MG63 (cell line): ENCODE measurements at places on chromosomes 3 and 15. TPM values are rescaled to one million over a fixed set of nuclear protein-coding genes. Genes with fewer than 3 reads are reported as not detected.

The ADAMTSL3 gene
- total RNA-seq = 0.10 and 0.23 TPM in 2 replicates

- no peak for DNase-seq
Measured at GRCh38 chr15:46301291-46301690, 666.5 kb downstream of the SQOR start.

GRCh38 chr3:172104471-172105072, 65.2 kb downstream of the FNDC3B start:
- DNase-seq = no peak

The SECISBP2L gene
- 11.0 and 28.2 TPM in 2 replicates for total RNA-seq

The CHRNA7 gene
- 0.20 TPM in 1 of 2 replicates, not detected in the other for total RNA-seq

- no peak for DNase-seq
Measured at GRCh38 chr15:79862191-79862590, 34.6 kb downstream of the MTHFS start.
